ENCODE measurements at places on chromosomes 3 and 15.

DNA sequence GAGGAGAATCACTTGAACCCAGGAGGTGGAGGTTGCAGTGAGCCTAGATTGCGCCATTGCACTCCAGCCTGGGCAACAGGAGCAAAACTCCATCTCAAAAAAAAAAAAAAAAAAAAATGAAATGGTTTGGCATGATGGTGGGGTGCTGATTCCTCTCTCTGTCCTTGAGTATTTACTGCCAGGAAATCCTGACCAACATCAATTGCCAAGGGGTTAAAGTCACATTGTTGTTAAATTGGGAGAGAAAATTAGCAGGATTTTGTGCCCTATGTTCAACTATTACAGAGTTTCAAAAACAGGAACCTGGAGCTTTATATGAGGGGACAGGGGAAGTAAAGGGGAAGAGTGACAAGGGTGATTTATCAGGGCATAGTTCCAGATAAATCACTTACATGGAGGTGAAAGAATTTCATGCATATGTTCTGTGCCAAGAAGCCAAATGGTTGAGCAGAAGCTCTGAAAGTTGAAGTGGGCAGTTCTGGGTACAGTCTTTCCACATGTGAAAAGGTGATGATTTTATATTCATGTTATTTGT lies 70.5 kb upstream of the TSEN2 start:
- no peak for DNase-seq

DNA sequence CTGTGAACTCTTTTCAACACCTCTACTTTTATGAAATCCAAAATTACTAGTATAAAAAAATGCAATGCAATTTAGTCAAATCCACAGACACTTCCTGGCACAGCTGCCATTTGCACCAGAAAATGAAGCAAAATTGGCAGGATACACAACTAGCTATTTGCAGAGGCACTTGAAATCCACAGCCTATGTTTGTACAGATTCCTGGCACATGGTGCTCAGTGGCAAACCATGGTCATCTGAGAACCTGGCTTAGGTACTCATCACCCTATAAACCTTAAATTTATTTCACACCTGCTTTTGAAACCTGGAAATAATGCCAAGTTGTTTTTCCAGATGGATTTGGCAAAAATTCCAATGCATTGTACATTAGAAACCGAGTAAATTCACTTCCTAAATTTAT lies 20.2 kb upstream of the PPM1L start:
- DNase-seq: no peak

DNA sequence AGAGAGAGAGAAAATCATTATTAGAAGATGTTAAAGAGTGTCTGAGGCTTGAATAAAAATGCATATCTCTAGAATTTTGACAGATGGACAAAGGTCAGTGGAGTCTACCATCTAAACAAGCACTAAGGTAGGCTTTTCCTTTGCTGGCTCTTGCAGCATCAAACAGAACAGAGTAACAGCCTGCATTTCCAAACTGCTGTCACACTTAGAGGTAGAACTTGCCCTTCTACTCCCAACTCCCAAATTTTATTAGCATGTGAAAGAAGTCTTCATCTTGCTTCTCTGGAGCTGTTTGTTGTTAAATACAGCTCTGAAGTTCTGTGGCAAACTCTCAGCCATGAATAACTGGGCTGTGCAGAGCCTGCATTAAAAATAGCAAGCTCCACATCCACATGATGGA lies 4.1 kb upstream of the MB21D2 start:
- DNase-seq: no peak

- no peak for DNase-seq
Observed at GRCh38 chr15:89792106-89792805, 16.1 kb downstream of the MESP2 start.

DNA sequence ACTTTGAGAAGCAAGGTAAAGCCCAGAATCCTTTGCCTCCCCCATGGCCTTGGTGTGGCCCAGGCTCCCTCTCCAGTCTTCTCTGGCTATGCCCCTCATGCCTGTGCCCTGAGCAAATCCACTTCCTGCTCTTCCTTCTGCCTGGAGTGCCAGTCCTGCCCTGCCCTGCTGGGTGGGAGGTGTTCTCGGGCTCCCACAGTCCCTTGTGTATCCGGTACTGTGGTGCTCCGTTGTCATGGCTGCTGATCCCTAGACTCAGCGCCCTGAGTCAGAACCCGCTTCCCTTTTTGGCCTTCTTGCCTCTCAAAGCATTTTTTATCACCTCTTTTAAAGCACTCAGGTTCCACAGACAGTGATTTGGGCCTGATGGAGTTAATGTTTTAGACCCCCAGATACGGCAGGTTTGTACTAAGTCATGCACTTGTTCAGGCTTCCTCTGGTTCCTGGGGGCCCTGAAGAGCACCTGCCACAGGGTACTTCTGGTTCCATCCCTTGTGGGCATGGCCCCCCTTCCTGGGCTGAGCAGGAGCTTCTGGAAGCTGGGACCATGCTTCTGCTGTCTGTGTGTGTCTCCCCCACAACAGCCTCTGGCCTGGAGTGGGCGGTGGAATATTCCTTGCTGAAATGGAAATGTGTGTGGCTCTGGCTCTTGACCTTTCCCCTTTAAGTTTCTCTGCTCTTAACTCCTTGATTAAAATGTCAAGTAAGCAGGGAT lies 29.6 kb upstream of the ADAMTS7 start:
- DNase-seq: no peak

DNA sequence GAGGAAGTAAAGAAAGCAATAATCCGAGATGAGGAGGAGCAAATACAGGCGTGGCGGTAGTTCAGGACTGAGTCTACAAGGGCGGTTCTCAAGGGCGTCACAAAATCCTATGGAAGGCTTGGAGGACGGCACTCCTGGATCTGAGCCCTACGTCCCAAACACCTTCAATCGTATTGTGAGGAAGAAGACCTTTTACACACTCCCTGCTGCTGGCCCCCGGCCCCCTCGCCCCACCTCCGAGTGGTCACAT lies 747 bp downstream of the PLD1 start:
- peak; percentile 84 for DNase-seq

GRCh38 chr3:58018892-58019742 lies 10.9 kb downstream of the FLNB start:
- no peak for DNase-seq

- DNase-seq: no peak
Observed at GRCh38 chr15:48336940-48337339, 5.7 kb downstream of the DUT start.

DNA sequence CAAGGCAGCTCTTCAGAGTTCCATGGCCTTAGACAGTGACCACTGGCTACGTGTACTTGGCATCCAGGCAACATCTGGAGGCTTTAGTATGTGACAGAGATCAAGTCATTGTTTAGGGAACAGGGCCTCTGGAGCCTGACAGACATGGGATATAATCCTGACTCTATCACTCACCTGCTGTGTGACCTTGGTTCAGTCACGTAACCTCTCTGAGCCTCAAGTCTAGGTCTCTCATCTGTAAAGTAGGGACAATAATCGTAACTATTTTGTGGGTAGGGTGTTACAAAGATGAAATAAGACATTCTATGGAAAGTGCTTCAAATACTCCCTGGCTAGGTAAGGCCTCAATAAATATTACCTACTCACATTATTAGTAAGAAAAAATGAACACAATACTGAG lies 114.2 kb downstream of the SMAD6 start:
- DNase-seq: no peak

- no peak for DNase-seq
Observed at GRCh38 chr15:88042047-88042446, 214.5 kb downstream of the NTRK3 start.

Measured in SW 1271 (cell line).